ENCODE measurements at places on chromosomes 13 and 19. TPM values are rescaled to one million over a fixed set of nuclear protein-coding genes. Genes with fewer than 3 reads are reported as not detected.

Gene TMEM38A
- 0.94 TPM for total RNA-seq

Gene CCDC8
- total RNA-seq: not detected

Gene BBC3
- total RNA-seq: 36.6 TPM

Gene CNN1
- total RNA-seq: 0.45 TPM

Gene C5AR1
- not detected for total RNA-seq

Gene APBA3
- total RNA-seq: 19.3 TPM

Gene KRTDAP
- total RNA-seq: not detected

Gene FIZ1
- 6.0 TPM for total RNA-seq

Gene HCST
- not detected for total RNA-seq

Gene ZNF66
- not detected for total RNA-seq

Gene IGFLR1
- total RNA-seq: 2.9 TPM

Gene DKKL1
- total RNA-seq: not detected

Gene ITGBL1
- 39.5 TPM for total RNA-seq

Gene IGFL1
- total RNA-seq: not detected

Gene KIR2DL3
- not detected for total RNA-seq

Gene KLK2
- not detected for total RNA-seq

Gene LILRB4
- not detected for total RNA-seq

Gene ERICH4
- not detected for total RNA-seq

Gene CD22
- total RNA-seq: 23.2 TPM

Gene TMEM91
- 5.3 TPM for total RNA-seq

Gene PSG7
- not detected for total RNA-seq

Gene CYP4F22
- total RNA-seq: not detected

Gene ING1
- total RNA-seq: 19.2 TPM

Gene NLRP7
- not detected for total RNA-seq

Gene UBE2L5
- total RNA-seq: not detected

Gene IGFL2
- not detected for total RNA-seq

Gene LPAR6
- not detected for total RNA-seq

Gene FOXO1
- total RNA-seq: 2.0 TPM

Gene ELSPBP1
- not detected for total RNA-seq

Gene SOHLH2
- total RNA-seq: 0.48 TPM

Gene GFY
- not detected for total RNA-seq

Gene ZNF345
- total RNA-seq: 1.4 TPM

Gene BRSK1
- total RNA-seq: 7.6 TPM

Gene RETN
- not detected for total RNA-seq

Gene SYT5
- not detected for total RNA-seq

Gene TMEM59L
- 1.1 TPM for total RNA-seq

Gene ZNF441
- 3.0 TPM for total RNA-seq

Gene ZNF682
- total RNA-seq: not detected

Gene SELENOV
- total RNA-seq: not detected

Gene TLE6
- total RNA-seq: not detected

Gene SLC7A9
- total RNA-seq: not detected

Gene KIR3DL1
- not detected for total RNA-seq

Gene ALOX5AP
- not detected for total RNA-seq

Gene COX7A1
- not detected for total RNA-seq

Gene KLK3
- not detected for total RNA-seq

Gene CEACAM3
- total RNA-seq: not detected

Gene ALG5
- total RNA-seq: 45.4 TPM

Gene TNFSF9
- 45.9 TPM for total RNA-seq

Measured in HT1080 (cell line).